Fibroblast of skin of abdomen (primary cell): ENCODE measurements at places on chromosomes 12 and 14.

GRCh38 chr12:120873226-120873625 lies 30.9 kb downstream of the SPPL3 start:
- no peak for DNase-seq

DNA sequence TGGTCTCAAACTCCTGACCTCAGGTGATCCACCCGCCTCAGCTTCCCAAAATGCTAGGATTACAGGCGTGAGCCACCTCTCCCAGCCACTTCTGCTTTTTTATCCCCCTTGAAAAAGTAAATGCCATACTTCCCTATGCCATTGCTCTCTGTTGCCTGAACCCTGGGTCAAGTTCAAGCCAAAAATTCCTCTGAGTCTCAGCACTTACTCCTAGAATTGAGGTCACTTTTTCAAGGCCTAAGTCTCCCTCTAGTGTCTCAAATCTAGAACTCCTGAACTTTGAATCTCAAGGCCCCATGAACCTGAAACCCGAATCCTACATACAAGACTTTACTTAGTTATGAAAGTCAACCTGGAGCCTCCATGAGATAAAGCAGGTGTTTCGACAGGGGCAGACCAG lies 1.4 kb upstream of the APOBEC1 start:
- peak; percentile 2 for DNase-seq

GRCh38 chr12:6961278-6961694 lies 9.2 kb downstream of the PHB2 start:
- no peak for DNase-seq

DNA sequence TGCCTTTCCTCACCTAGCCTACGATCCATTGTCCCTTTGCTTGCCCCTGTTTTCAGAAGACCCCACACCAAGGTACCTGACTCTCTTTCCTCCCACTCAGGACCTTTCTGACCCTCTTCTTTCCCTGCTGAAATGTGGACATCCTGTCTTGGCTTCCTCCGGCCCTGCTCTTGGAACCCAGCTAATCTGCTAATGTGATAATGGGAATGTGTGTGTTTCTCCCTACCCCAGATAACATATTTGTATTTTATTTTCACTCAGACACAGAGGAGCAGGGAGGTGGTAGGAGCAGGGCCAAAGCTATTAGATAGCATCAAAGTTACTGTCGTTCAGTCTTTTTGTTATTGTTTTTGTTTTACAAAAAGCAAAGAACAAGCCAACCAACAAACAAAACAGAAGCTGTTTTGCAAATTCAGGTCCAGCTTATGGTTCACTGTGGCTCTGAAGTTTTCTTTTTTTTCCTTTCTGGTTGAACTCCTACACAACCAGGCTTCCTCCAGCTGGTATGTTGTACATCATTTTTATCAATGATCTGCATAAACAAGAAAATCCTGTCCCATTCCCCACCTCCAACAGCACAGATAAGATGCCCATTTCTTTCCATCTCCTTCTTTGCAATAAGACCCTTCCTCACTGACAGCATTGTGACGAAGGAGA lies 137.3 kb downstream of the C12orf75 start:
- no peak for DNase-seq

DNA sequence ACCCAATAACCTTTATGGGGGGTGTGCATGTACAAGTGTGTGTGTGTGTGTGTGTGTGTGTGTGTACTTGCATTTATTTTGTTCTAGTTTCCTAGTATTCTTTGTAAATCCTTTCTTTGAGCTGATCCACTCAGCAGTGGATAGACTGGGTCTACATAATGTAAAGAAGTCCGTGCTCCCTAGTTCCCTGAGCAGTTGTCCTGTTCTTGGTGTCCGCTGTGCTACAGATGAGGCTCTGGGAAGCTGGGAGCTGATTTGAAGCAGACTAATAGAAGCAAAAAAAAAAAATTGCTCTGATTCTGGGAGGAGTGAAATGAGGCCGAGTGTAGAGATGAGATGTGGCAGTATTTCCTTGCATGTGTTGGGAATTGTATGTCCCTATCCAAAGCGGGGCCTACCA lies 150.4 kb upstream of the WSCD2 start:
- no peak for DNase-seq

DNA sequence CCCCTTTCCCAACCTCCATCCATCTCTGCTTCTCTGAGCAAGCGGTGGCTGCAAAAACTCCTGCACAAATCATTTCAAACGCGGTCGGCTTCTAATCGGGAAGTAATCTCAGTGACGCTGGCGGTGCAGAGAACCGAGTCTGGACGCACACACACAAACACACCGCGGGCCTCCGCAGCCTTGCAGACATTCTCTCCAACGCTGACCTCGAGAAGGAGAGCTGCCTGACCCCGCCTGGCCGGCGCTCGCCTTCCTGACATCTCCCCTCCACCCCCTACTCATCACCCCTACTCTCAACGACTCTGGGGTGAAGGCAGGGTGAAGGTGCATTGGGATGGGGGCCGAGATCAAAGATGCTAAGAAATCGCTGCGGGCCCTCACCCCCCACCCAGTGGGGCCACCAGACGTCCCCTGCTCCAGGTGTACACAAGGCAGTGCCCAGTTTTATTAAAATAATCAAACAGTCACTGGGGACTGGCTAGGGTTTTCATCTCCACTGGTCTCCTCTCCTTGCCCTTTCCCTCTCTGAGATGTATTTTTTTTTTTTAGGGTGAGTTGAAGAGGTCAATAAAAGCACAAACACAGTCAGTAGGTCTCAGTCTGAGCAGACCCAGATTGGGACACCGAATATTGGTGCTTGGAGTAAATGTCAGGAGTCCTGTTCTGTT lies 506 bp upstream of the TBX5 start:
- peak; percentile 82 for DNase-seq

DNA sequence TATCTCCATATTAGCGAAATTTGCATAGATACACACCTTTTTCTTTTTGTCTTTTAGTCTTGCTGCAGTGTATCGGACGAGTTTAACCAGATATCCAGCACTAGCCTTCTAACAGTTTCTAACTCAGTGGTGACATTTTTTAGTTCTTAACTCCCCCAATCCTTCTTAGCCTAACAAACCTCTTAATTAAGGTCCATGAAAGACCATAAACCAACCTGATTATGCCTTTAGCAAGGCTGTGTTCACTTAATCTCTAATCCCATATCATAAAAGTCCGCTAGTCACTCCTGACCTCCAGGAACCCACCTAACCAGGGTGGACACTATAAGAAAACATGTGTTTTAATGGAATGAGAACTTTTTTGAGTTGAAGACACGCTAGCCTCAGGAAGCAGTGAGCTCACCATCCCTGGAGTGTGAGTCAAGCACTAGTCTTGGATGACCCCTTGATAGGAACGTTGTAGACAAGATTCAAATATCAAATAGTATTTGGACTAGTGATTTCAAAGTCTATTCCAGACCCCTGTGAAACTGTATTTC lies 9.5 kb downstream of the CDKN1B start:
- peak; percentile 72 for DNase-seq

DNA sequence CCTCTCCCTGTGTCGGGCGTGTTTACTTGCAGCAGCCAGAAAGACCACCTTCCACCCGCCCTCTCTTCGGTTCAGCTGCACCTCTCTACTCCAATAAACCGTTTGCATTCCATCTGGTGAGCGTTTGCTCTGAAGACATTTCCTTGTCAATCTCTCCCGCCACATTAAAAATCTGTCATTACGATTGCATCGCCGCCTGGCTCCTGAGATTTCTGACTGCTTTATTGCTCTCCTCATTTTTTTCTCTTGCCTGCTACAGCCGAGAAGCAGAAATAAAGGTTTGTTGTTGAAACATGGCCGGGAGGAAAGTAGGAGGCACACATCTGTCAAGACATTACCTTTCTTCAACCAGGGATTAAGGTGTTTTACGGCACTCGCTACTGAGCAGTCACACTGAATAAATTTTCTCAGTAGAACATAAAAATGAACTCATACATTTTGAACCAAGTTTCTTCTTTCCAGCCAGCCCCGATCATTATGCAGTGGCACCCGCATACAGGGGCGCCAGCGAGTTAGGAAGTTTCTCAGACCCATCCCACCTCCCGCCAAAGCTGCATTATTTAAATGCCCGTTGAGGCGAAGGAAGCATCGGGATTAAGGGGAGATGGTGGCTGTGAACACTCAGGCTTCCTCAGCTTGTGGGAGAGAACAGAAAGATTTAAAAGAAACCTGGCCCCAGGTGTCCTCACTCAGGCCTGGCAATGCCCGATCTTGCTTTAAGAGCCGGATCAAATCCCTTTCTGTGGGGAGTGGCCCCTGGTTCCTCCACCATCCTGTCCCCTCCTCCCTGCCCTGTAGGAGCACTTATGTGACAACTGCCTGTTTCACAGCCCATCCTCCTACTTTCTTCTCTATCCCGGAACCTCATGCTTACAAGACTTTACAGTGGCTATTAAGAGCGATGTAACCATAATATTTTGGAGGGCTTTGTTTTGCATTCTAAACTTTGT lies 1108.9 kb downstream of the BCL11B start:
- DNase-seq, result no peak

DNA sequence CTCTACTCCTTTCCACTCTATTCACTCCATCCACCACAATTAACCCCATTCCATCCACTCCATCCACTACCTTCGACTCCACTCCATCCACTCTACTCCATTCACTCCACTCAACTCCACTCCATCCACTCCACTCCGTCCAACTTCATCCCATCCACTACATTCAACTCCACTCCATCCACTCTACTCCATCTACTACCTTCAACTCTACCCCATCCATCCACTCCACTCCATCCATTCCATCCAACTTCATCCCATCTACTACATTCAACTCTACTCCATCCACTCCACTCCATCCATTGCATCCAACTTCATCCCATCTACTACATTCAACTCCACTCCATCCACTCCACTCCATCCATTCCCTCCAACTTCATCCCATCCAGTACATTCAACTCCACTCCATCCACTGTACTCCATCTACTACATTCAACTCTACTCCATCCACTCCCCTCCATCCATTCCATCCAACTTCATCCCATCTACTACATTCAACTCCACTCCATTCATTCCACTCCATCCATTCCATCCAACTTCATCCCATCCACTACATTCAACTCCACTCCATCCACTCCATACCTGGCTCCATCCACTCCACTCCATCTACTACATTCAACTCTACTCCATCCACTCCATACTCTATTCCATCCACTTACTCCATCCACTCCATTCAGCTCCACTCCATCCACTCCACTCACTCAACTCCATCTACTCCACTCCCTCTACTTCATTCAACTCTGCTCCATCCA lies 16.4 kb downstream of the HNF1A start:
- DNase-seq, result no peak

DNA sequence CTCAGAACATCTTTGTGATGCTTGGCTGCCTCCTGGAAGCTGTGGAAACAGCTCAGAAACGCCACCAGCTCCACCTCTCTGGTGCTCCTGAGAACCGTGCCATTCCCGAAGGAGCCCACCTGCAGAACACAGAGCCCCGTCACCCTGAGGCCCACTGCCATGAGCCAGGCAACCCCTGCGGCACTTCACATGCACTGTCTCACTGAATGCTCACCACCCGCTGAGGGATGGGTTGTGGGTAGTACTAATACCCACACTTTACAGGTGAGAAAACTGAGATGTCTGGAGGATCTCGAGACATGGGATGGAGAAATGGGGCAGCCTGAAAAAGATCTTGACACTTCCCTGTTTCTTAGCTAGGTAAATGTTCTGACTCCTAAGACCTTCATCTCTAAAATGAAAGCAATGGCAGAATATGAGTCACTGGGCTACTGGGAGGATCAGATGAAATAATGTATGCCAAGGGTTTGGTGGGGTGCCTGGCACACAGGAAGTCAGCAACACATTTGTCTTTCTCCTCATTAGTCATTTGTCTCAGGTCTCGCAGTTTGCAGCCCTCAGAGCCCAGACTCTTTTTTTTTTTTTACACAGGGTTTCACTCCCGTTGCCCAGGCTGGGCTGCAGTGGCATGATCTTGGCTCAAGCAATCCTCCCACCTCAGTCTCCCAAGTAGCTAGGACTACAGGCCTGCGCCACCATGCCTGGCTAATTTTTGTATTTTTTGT lies 5.3 kb downstream of the OASL start:
- DNase-seq, result peak; percentile 20

- DNase-seq, result no peak
These were observed 161.0 kb downstream of the CRADD start for GRCh38 chr12:93838193-93838592.

GRCh38 chr14:64654246-64654900 lies 49.9 kb upstream of the PLEKHG3 start:
- peak; percentile 90 for DNase-seq

DNA sequence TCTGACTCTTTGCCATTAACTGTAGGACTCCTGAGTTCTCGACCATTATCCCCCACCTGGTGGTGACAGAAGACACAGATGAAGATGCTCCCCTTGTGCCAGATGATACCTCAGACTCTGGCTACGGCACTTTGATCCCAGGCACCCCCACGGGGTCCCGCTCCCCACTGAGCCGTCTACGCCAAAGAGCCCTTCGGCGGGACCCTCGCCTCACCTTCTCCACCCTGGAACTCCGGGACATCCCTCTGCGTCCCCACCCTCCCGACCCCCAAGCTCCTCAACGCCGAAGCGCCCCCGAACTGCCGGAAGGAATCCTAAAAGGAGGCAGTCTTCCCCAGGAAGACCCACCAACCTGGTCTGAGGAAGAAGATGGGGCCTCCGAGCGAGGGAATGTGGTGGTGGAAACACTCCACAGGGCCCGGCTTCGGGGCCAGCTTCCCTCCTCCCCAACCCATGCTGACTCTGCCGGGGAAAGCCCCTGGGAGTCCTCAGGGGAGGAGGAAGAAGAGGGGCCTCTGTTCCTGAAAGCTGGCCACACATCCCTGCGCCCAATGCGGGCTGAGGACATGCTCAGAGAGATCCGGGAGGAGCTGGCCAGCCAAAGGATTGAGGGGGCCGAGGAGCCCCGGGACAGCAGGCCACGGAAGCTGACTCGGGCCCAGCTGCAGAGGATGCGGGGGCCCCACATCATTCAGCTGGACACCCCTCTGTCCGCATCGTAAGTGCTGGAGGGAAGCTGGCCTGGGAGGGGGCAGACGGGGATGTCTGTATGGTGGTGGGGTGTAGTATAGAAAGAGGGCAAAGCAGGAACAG lies 14.4 kb downstream of the TNFRSF1A start:
- no peak for DNase-seq

- DNase-seq, result no peak
These were observed 6.3 kb upstream of the TUBA1B start for GRCh38 chr12:49137476-49137875.

DNA sequence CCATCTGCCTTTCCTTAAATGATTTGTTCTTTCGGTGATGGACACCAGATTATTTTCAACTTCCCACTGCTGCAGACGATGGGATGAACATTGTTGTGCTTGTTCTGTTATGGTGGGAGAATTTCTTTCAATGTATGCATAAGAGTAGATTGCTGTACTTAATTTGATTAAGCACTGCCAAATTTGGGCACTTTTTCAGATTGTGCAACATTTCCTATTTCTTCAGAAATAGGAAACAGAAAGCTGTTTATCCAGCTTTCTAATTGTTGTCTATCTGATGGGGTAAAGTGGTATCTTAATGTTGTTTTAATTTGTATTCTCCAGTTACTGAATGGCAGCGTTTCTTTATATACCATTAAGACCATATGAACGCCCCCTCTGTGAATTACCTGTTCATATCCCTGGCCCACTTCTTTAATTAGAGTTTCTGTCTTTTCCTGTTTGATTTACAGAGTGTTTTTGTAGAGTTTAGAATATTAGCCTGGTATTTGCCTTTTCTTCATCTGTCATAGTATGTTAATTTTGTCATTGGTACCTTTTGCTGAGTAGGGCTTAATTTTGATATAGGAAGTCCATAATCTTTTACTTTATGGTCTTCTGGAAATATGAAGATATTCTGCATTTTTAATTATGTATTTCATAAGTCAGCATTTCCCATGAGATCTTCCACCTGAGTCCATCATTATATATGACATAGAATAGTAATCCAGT lies 59.6 kb downstream of the DIP2B start:
- DNase-seq, result no peak
